Lower lobe of right lung (tissue), 2 donors: ENCODE measurements at places on chromosomes 12 and 14. TPM values are rescaled to one million over a fixed set of nuclear protein-coding genes. Genes with fewer than 3 reads are reported as not detected.

ZC2HC1C gene
- 4.7 TPM for total RNA-seq

- no peak for DNase-seq
These were observed 246.2 kb downstream of the MSRB3 start for GRCh38 chr12:65524666-65525065.

CRIP1 gene
- 237 TPM for total RNA-seq

- no peak for DNase-seq
These were observed 506 bp upstream of the NABP2 start for GRCh38 chr12:56223571-56224101.

GRCh38 chr12:8603856-8604255, 8.8 kb downstream of the AICDA start:
- DNase-seq, result no peak
